Endodermal cell (in vitro differentiated cells): ENCODE measurements at places on chromosomes 11 and 22. TPM values are rescaled to one million over a fixed set of nuclear protein-coding genes. Genes with fewer than 3 reads are reported as not detected.

The TMEM191B gene
- total RNA-seq = 1.5 to 4.6 TPM (median 4.3 TPM) in 3 replicates

The UPB1 gene
- 0.38 to 0.40 TPM in 2 of 3 replicates, not detected in the other for total RNA-seq

The MRPL11 gene
- total RNA-seq = 88.3 to 111 TPM (median 108 TPM) in 3 replicates

The SOX10 gene
- total RNA-seq = 12.0 and 13.4 TPM in 2 replicates

The PKDREJ gene
- not detected in 3 replicates for total RNA-seq

DNA sequence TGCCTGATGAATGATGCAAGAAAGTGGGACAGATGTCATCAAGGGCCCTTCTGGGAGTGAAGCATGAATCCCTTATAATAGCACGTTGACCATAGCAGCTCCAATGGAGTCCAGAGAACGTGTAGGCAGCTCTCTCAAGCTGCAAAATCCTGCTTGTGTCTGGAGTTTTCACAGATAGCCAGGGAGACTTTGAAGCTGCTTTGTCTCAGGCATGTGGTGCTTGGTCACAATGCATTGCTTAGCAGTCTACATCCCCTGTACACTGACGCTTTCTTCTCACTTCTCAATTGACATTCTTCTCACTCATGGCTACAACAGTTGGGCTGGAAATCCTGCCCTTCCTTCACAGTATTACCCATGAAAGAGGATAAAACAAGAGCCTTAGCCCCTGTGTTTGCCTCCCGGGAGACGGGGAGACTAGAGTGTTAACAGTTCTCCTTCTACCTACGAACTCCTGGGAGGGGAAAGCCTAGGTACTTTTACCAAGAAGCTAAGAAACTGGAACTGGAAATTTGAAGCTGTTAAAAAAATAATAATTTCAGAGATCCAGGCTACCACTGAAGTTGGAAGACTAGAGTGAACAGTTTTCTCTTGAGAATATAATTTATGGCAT, 20.7 kb upstream of the MMP7 start:
- no peak for DNase-seq

The OR1S1 gene
- not detected in 2 replicates for total RNA-seq

GRCh38 chr11:60169264-60169915, 13.5 kb downstream of the MS4A6A start:
- DNase-seq = peak; percentile 65

DNA sequence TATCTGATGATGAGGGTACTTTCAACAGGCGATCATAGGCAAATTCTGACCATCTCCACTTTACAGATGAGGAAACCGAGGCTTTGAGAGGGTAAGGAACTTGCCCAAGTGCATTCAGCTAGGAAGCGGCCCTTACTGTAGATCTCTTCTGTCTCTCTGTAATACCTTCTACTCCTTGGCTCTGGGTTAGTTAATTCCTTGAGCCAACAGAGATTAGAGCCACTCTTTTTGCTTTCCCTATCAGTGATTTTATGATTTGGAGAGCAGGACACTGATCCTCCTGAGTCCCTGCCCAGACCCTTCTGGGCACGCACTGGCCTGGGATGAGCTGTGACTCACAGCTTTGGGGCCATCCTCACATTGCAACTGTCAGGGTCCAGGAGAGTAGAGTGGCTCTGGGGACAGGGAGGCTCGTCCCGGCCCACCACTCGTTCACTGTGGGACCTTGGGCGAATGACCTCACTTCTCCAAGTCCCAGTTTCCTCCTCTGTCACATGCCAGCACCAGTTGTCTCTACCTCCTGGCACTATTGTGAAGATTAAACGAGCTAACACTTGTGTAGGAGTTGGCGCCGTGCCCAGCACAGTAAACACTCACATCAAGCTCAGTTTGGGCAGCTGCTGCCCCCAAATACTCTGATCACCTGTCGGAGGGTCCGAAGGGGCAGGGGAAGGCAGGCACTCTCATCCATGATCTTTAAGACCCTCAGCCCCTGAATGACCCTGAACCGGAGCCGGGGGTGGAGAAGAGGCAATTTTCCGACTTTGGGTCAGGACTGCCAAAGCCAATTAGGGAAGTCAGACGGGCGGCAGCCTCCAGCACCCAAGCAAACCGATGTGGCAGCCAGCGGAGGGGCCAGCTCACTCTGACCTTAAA, 235.0 kb downstream of the MIAT start:
- DNase-seq = peak; percentile 44

The CYP2D6 gene
- 8.3 and 10.9 TPM in 2 replicates for total RNA-seq

DNA sequence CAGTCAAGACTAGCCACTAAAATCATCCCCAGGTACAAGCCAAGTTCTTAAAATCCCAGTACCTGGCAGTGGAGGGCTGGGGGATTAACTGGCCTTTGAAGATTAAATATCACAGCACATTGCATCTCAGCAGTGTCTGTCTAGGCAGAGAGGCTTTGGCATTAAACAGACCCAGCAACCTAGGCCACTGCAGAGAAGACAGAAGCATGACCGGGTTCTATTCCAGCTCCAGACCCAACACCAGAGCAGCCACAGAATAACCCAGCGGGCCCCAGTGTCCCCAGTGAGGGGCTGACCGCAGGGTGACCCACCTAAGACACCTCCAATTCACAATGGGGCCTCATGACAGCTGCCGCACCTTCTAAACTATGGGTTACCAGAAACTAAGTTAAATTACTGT, 88.2 kb downstream of the SHANK2 start:
- peak; percentile 36 for DNase-seq

GRCh38 chr11:73625696-73626318, 20.6 kb upstream of the PLEKHB1 start:
- peak; percentile 94 for DNase-seq

- DNase-seq = no peak
Observed at GRCh38 chr11:131677828-131678470, 307.5 kb downstream of the NTM start.

The GTSE1 gene
- total RNA-seq = 24.5 to 66.2 TPM (median 59.5 TPM) in 3 replicates

The OR52H1 gene
- total RNA-seq = not detected in 3 replicates

DNA sequence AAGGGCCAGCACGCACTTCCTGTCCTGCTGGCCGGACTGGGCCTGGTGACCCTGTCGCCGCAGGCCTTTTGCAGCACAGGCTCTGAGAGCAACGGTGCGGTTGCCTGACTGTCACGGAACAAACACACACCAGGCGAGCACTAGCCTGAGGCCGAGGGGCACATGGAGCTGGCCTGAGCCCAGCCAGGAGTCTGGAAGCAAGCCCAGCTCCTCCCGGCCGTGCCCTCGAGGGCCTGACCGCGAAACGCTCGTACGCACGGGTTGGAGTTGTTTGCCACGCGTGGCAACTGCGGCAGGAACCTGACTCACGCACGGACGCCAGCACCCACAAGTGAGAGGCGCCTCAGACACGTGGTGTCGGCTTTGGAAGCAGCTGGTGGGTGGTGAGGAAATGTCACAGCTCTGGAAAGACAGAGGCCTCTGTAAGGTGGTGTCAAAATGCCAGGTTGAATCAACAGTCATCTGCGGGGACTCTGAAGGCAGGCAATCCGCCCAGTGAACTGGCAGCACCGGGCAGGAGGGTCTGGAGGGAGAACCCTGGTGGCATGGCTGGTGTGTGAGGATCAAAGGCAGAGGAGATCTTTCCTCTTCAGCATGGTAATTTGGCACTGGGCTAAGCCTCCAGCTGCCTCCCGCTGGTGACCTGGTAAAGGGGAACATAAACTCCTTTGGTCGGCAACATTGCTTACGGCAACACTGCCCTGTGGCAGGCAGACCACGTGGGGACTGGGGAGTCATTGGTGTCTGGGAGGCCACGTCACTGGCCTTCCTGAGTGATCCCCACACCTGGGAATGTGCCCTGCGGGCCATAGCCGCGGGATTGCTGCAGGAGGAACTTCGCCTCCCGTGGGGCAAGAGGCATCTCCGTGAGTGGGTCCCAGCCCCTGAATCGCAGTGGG, 15.3 kb upstream of the IL17REL start:
- no peak for DNase-seq

The TTLL1 gene
- total RNA-seq = 5.6 and 6.9 TPM in 2 replicates

DNA sequence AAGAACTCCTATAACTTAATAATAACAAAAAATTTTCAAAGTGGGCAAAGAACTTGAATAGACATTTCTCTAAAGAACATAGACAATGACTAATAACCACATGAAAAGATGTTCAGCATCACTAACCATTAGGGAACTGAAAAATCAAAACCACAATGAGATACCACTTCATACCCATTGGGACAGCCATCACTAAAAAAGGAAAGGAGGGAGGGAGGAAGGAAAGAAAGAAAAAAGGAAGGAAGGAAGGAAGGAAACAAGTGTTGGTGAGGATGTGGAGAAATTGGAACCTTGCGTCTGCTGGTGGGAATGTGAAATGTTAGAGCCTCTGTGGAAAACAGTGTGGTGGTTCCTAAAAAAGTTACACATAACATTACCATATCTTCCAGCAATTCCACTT, 55.8 kb downstream of the MS4A13 start:
- DNase-seq = no peak
